ENCODE measurements at places on chromosomes 2 and 18.

DNA sequence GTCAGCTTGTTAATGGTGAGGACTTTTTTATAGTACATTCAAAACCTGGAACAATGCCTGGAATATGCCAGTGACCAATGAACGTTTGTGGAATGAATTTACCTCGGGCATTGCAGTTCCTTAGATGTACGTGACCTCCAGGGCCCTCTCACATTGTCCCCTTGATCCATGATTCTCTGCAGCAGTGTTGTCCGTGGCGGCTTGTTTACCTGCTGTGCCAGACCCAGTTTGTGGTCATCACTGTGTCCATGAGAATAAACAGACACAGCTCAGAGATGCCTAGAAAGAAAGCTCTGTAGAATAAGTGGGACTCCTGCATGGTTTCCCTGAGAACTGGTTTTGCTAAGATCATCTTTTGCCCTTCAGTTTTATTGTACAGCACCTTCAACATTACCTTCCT lies 1132.2 kb downstream of the DPP10 start:
- no peak for DNase-seq

GRCh38 chr2:3079959-3080948 lies 297.4 kb downstream of the EIPR1 start:
- no peak for DNase-seq

DNA sequence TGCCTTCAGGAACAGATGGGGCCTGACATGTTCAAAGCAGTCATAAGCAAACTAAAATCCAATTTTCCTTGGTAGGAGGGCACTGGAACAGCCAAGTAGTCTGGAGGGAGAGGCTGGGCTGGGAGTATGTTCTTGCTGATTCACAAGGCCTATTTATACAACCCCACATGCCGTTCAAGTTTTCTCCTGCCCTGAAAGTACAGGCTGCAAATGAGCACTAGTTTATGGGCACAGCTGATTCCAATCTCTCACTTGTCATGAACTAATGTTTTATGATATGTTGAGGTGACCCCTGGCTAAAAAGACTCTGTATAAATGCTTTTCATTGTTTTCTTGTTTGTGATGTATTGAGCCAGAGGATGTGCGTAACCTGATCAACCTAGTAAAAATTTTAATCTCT lies 183.4 kb upstream of the SRD5A2 start:
- no peak for DNase-seq

GRCh38 chr18:4750393-4751346 lies 295.6 kb upstream of the DLGAP1 start:
- no peak for DNase-seq

GRCh38 chr2:81093031-81093430 lies 788.5 kb upstream of the LRRTM1 start:
- no peak for DNase-seq

DNA sequence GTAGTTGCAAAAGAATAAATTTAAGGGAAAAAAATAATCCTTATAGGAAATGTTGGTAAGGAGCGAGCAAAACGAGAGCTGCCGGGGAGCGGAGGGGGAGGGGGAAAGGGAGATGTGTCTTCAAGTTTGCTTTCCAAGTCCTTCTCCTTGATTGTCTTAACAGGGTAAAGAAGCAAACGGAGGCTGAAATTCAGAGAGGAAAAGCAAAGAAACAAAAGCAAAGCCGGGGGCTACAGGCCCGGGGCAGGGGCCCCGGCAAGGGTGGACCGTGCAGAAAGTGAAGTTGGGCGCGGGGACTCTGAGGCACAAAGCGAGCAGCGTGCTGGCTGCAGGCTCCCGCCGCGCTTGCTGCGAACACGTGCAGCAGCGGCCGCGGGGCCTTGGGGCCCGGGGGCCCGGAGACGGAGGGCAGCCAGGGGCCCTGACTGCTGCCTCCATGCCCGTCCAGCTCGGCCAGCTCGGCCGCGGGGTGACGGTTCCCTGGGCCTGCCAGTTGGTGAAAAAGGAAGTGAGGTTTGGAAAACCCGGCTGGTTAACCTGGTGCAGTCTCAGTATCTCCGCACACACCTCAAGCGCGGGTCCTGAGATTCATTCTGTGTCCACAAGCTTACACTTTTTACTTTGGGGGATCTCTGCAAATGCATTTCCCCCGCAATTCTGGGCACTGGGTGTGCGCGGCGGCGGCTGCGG lies 4.1 kb downstream of the BCL11A start:
- peak; percentile 50 for DNase-seq

DNA sequence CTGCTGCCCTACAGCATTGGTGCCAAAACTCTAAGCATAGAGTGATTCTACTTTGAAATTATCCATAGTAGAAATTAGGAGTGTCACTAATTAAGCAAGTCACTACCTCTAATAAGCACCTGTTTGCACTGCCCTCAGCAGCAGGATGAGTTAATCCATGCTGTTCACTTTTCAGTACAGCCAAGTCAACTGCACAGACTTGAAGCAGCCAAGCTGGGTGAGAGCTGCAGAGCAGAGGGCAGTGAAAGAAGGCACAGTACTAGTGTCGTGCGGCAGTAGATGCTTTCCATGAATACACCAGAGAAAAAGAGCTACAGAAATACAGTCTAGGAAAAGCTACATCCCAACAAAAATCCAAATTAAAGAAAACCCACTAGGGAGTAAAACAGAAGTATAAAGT lies 98.6 kb downstream of the RAPH1 start:
- DNase-seq, result no peak

DNA sequence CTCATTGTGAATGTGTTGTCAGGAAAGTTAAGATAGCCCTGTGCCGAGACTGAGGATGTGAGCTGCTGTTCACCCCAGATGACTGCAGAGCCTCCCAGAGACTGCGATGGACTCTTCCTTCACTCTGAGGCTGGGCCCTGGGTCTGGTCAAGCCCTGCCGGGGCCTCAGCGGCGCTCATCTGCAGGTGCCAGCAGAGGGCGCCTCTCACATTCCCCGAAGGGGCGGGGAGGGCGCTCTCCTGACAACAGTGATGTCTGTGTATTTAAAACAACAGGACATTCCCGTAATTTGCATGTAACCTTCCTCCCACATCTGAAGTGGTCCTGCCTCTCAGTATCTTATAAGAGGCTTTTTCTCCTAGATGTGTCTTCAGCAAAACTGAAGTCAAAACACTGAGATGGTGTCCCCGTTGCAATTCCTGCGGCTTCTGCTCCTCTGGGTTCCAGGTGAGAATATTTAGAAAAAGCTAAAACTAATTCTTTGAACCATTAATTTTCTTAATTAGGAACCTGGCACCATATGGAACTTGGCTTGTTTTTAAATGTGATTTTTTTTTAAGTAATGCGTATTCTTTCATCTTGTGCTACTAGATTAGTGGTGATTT lies 1377.9 kb downstream of the RPIA start:
- peak; percentile 44 for DNase-seq
